Posterior cingulate gyrus (tissue), 11 donors: ENCODE measurements at places on chromosomes 12 and 14.
A peak's percentile ranks its signal among the peaks of the same experiment; 100 is the strongest.

DNA sequence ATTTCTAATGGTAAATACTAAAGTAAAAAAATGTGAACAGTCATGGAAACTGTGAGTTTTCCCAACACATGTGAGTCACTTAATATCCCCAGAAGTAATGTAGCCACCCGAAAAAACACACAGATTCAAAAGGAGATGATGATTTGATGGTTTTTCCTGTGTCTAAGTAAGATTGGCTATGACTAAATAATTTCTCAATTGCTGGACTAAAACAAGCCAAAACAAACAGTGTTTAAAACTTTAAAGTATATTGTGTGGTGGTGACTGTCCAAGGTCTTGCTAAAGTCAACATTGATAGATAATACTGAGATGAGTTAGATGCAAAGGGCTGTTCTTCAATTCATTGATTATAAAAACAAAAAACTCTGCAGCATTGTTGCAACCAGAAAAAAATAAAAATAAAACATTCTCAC lies 89.6 kb upstream of the SOX5 start:
- no peak for DNase-seq

GRCh38 chr14:31270196-31270772 lies 62.7 kb upstream of the HECTD1 start:
- no peak for DNase-seq

DNA sequence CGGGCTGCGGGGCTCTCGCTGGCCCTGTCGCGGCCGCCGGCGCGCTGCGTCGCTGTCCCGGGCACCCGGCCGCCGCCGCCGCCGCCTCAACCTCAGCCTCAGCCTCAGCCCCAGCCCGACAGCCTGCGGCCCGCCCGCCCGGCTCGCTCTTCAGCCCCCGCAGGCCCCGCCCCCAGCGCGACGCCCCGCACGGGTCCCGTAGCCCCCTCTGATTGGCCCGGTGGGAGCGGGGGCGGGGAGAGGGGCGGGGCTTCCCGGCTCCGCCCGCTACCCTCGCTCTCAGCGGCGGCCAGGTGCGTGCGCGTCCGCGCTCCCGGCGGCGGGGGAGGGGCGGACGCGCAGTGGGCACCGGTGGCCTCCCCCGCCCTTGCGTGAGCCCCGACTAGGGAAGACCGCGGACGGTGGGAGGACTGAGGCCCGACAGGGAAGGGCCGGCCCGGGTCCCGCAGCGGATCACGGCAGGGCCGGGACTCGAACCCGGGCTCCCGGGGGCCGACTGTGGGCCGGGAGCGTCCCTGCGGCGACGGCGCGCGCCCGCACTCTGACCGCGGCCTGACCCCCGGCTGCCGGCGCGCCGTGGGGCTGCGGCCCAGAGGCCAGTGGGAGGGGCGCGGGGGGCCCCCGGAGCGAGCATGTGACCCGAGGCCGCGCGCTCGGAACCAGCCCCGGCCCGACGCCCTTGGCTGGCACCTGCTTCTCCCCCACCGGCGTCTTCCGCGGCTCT lies at the start of gene PPP1R13B:
Gene PPP1R13B (minus strand): TSS at position 125 of the 724 bp plus-strand sequence. CDS start 268 bp downstream, outside the sequence.
- DNase-seq, result peak; percentile 94

- DNase-seq, result no peak
These were observed 125.7 kb upstream of the DDHD1 start for GRCh38 chr14:53278602-53279506.

- no peak for DNase-seq
These were observed 82.8 kb upstream of the BCL2L14 start for GRCh38 chr12:11987901-11988300.

DNA sequence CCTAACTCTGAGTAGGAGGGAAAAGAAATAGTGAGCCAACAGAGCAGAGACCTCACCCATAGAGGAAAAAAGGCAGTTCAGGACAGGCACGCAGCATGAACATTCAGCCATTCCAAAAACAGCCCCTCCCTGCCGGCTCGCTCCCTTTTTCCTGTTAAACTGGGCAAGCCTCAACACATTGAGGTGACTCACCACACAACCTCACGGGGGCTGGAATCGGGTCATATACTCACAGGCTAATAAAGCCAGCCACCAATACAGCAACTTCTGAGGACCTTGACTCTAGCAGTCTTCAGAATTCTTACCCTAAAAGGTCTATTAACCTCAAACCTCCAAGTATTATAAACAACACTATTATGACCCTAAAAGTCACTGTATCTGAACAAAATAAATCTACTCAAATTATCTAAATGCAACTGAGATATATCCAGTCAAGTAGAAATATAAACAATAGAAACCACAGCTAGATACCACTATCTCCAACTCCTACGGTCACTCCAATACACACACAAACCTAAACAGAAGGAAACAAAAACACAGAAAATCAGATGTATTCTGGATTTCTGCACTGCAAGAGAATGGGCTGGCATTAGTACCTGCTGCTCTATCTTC lies 6.3 kb downstream of the YBX3 start:
- DNase-seq, result peak; percentile 9

DNA sequence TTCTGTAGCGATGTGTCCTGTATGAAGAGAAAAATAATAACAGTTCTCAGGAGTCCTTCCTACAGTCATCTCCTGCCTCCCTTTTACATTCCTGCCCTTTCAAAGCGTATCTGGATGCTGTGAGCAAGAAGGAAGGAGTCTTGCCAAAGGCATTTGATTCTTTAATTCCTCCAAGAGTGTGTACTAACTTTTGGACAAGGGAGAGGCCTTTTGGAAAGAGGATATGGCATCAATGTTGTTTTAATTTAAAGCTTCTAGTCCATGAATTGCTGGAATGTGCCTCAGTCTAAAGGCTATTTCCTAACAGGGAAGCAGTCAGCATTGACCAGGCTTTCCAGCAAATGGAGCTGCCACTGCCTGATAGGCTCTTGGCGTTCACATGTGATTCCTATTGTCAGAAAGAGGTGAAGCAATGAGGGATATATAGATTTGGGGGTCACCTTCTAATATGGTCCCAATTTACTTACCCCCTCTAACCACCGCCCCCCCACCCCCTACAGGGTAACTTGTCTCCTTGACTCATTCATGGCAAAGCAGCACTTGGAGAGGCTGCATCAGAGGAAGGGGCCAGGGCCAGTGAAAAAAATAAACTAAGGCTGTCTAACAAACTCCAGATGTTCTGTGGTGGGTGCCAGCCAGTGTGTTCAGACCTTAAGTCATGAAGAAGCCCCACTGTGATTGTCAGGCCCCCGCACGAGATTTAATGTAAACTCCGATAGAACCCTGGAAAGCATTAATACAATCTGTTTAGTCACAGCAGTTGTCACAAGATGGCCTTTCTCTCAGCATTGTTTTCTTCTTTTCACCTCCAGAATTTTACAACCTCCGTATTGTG lies 220.3 kb downstream of the FBXL14 start:
- DNase-seq, result no peak

GRCh38 chr12:72295744-72296143 lies 23.6 kb downstream of the TRHDE start:
- no peak for DNase-seq

- no peak for DNase-seq
These were observed 544 bp upstream of the TDP1 start for GRCh38 chr14:89955022-89955744.

- no peak for DNase-seq
These were observed 80.0 kb upstream of the EGLN3 start for GRCh38 chr14:34030864-34031263.

DNA sequence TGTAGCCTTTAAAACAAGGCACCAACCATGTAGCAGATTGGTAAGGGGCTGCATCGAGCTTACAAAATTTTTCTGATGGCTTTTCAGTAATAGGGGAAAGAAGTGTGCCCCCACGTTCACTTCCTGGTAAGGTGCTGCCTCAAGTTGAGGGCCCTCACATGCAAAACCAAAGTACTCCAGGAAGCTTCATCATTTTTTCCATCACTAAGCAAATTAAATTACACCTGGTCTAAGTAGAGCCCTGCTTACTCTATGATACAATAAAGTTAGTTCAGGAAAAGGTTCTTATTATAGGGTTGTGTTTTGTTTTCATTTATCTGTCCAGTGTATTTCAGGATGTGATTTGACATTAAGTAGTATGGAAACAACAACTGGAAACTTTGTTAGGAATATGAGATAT lies 15.0 kb upstream of the AKAP5 start:
- no peak for DNase-seq

GRCh38 chr12:98446060-98446459 lies 69.3 kb upstream of the TMPO start:
- no peak for DNase-seq

DNA sequence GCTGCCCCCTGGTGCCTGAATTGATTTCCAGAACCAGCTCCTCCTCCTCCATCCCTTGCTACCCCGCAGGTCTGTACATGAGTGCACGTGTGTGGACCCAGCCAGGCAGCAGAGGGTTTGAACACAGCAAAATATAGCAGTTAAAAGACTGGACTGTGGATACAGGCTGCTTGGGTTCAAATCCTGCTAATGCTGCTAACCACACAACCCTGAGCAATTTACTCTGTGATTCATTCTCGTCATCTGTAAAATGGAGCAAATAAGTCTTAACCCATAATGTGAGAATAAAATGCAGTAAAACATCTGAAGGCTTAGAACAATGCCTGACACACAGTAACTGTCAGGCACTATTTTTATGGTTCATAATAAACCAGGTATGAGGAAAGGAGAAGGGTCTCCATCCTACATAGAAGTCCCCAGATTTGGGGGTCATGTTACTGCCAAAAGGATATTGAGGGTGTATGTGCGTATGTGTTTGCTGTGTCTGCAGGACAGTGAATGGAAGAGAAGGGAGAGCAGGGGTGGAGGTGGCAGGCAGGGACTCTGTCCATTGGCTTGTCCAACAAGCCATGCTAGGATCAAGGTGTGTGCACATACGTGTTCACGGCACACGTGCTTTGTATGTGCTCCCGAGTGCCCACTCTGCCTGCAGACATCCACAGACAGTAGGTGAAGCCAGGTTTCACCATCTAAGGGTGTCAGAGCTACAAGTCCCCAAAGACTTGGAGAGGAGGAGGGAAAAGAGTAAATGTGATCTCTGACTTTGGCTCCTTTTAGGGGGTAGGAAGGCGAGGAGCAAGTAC lies 1.5 kb upstream of the STAT6 start:
- DNase-seq, result peak; percentile 72

- no peak for DNase-seq
These were observed 69.3 kb downstream of the FBXO34 start for GRCh38 chr14:55340482-55340881.

DNA sequence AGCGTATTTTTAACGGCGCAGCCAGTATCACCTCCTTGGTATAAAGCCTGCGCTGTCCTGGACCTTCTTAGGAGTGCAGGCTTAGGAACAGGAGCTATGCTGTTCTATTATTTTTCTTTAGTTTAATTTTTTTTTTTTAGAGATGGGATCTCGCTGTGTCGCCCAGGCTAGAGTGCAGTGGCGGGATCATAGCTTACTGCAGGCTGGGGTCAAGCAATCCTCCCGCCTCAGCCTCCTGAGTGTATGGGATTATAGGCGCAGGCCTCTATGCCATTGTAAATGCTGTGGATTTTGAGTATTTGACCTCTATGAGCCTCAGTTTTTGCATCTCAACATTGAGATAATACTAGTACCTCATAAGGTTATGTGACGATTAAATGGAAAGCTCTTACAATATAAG lies 4.1 kb downstream of the OR10AD1 start:
- DNase-seq, result no peak
